Naive thymus-derived CD4-positive, alpha-beta T cell (primary cell): ENCODE measurements at places on chromosomes 13 and 19.

DNA sequence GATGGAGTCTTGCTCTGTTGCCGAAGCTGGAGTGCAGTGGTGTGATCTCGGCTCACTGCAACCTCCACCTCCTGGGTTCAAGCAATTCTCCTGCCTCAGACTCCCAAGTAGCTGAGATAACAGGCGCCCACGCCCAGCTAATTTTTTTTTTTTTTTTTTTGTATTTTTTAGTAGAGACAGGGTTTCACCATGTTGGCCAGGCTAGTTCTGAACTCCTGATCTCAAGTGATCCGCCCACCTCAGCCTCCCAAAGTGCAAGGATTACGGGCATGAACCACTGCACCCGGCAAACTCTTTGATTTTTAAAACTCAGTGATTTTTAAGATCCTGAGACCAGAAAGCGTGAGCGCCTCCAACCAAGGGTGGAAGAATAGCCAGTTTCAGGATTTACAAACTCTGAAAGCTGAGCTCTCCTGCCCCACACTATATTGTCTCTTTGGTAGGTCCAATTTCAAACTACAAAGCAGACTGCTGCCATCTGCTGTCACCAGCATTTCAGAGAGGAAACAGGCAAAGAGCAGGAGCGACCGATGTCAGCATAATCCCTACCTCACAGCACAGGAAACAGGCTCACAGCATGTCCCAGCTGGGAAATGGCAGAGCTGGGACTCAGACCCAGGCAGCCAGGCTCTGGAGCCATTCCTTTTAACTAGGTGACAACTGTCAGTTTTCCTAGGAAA is 9.2 kb downstream of the NOSIP start:
- H3K27me3 ChIP-seq, result no peaks in the 10 kb centered on the region
- DNase-seq, result peak; percentile 60
- H3K4me3 ChIP-seq, result no peak overlapping the region
- H3K27ac ChIP-seq, result peak overlapping the region; percentile 56
- H3K4me1 ChIP-seq, result peaks cover 30% of the 10 kb centered on the region

- no peaks in the 10 kb centered on the region for H3K27me3 ChIP-seq
- H3K4me3 ChIP-seq, result no peak overlapping the region
- H3K27ac ChIP-seq, result no peak overlapping the region
- DNase-seq, result no peak
Measured at GRCh38 chr19:3216874-3217273, 7.6 kb upstream of the CELF5 start.

DNA sequence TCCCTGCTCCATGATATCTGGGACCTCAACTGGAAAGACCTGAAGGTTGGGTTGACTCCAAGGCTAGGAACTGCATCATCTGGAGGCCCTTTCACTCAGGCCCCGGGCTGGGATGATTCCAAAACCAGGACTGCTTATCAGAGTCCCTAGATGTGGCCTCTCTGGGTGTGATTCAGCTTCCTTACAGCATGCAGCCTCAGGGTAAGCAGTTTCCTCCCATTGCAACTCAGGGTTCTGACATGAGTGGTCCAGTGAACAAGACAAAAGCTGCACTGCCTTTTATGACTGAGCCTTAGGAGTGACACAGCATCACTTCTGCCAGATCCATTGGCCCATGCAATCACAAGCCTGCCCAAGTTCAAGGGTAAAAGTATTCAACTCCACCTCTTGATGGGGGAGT is 502.8 kb downstream of the COG6 start:
- H3K27ac ChIP-seq, result no peak overlapping the region
- H3K4me1 ChIP-seq, result peaks cover 13% of the 10 kb centered on the region
- no peaks in the 10 kb centered on the region for H3K36me3 ChIP-seq
- H3K4me3 ChIP-seq, result no peak overlapping the region
- no peaks in the 10 kb centered on the region for H3K27me3 ChIP-seq

DNA sequence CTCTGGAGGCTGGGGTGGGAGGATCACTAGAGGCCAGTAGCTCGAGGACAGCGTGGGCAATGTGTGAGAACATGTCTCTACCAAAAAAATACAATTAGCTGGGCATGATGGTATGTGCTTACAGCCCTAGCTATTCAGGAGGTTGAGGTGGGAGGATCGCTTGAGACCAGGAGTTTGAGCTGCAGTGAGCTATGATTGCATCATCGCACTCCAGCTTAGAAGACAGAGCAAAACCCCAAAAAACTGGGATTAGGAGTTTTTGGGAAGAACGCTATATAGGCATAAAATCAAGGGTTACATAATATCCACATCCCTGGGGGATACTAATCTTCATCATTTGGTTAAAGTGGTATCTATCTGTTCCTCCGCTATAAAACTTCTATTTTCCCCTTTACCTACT is 155.5 kb downstream of the CACNA1A start:
- no peak for DNase-seq
- H3K27me3 ChIP-seq, result no peaks in the 10 kb centered on the region
- no peak overlapping the region for H3K4me3 ChIP-seq
- no peaks in the 10 kb centered on the region for H3K36me3 ChIP-seq
- H3K27ac ChIP-seq, result no peak overlapping the region

- H3K4me3 ChIP-seq, result peak overlapping the region; percentile 78
- peak; percentile 33 for DNase-seq
- H3K27ac ChIP-seq, result peak overlapping the region; percentile 82
- H3K36me3 ChIP-seq, result no peaks in the 10 kb centered on the region
- no peaks in the 10 kb centered on the region for H3K27me3 ChIP-seq
- H3K4me1 ChIP-seq, result peaks cover 5% of the 10 kb centered on the region
Measured at GRCh38 chr19:681029-682019, 5.1 kb downstream of the FSTL3 start.
